ENCODE measurements at places on chromosomes 7 and 10. TPM values are rescaled to one million over a fixed set of nuclear protein-coding genes. Genes with fewer than 3 reads are reported as not detected.

KIN gene
- total RNA-seq = 8.9 TPM

- H3K4me3 ChIP-seq = no peak overlapping the region
- H3K27me3 ChIP-seq = no peaks in the 10 kb centered on the region
- H3K4me1 ChIP-seq = no peaks in the 10 kb centered on the region
- no peaks in the 10 kb centered on the region for H3K36me3 ChIP-seq
- no peak overlapping the region for H3K27ac ChIP-seq
Observed at GRCh38 chr7:143016996-143017395, 9.9 kb downstream of the OR9A2 start.

DNA sequence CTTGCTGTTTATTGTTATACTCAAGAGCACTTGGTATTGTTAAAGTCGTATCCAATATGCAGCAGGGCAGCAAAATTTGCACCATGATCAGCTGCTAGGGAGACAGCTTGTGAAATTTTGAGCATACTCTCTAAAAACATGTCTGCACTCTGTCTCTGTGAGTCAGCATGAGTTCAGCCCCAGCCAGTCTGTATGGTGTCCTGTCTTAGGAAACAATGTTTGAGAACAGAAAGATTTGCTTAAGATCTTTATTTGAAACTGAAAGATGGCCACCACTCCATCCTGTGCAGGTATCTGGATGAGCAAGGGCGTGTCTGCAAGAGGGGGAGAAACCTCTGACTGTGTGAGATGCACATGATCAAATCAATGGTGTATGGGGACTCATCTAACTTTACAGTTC lies 97.1 kb downstream of the GNAI1 start:
- H3K27ac ChIP-seq = no peak overlapping the region
- no peaks in the 10 kb centered on the region for H3K4me1 ChIP-seq
- no peaks in the 10 kb centered on the region for H3K27me3 ChIP-seq
- H3K4me3 ChIP-seq = no peak overlapping the region
- no peaks in the 10 kb centered on the region for H3K36me3 ChIP-seq

DNA sequence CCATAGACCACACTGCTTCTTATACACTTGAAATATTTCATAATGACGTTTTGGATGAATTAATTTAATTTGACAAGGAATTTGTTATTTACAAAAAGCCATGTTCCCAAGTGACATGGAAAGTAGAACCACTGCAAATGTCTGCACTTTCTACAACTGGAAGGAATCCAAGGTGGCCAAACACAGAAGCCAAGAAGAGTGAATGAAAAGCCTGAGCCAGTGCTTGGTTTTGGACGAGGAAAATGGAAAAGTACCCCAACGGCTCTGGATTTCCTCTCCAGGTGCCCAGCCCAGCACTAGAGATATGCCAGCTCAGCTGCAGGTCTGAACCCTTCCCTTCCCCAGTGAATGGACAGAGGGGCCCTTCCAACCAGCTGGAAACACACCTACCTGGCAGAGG lies 279.4 kb downstream of the TNS3 start:
- no peak overlapping the region for H3K27ac ChIP-seq
- no peak overlapping the region for H3K4me3 ChIP-seq
- no peak for DNase-seq
- H3K4me1 ChIP-seq = no peaks in the 10 kb centered on the region
- peaks cover 63% of the 10 kb centered on the region for H3K36me3 ChIP-seq

DNA sequence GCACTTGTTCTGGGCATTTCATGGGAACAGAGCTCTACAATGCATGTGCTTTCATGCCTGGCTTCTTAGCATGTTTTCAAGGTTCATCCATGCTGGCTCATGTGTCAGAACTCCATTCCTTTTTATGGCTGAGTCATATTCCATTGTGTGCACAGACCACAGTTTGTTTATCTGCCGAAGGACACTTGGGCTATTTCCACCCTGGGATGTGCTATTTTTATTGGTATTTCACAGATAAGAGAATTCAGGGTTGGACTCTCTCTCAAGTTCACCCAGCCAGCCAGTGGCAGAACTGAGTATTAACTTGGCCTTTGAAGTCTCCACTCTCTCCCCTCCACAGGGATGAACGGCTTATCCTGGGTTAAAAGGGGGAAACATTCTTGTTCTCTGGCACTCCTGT lies 190.7 kb upstream of the GPR26 start:
- H3K27ac ChIP-seq = no peak overlapping the region
- no peaks in the 10 kb centered on the region for H3K36me3 ChIP-seq
- H3K27me3 ChIP-seq = no peaks in the 10 kb centered on the region
- no peaks in the 10 kb centered on the region for H3K4me1 ChIP-seq

DNA sequence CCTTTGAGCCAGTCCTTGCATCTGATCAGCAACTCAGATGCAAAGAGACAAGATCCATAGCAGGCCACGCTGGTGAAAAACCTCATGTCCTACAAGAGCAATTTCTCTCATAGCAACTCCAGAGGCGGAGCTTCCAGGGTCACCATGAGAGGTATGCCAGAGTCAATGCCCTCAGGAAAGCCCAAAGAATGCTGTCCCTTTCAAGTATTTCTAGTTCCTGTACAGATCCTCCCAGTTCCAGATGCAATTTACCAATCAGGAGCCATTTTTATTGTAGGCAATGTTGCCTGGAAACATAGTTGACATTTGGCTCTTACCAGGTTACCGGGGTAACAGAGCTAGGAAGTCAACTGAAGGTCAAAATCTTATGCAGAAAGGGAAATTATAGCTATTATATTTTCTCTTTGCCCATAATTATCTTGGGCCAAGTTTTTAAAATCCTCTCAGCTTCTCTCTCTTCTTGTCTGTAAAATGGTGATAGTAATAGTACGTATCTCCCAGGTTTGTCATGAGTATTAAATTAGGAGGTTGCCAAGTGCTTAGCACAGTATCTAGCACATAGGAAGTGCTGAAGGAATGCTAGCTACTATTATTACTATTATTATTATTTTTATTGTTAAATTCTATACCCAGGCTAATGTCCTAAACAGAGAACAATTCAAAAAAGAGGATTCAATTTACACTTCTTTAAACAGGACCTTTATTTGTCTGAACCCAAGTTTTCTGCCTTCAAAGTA lies 46.3 kb upstream of the TM9SF3 start:
- H3K4me1 ChIP-seq = no peaks in the 10 kb centered on the region
- H3K27ac ChIP-seq = no peak overlapping the region
- H3K27me3 ChIP-seq = no peaks in the 10 kb centered on the region
- no peak for DNase-seq

- no peak overlapping the region for H3K4me3 ChIP-seq
- no peaks in the 10 kb centered on the region for H3K4me1 ChIP-seq
- no peaks in the 10 kb centered on the region for H3K36me3 ChIP-seq
- no peaks in the 10 kb centered on the region for H3K27me3 ChIP-seq
Observed at GRCh38 chr10:113317489-113317888, 235.4 kb upstream of the HABP2 start.

DNA sequence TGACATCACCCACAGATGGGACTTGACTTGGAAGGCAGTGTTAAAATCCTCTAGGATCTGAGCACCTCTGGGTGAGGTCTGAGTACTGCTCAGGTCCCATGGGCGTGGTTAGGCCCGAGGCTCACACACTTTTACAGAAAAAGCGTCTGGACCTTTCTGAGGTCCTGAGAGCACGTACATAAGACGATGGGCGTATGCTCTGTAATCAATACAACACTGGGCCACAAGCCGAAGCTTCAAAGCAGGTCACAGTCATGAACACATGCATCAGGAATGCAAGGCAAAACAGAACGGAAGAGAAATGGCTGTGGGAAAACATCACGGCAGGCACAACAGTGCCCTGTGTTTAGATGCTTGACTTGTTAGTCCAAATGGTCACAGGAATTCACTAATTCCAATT lies 112.2 kb downstream of the LARP4B start:
- H3K27me3 ChIP-seq = no peaks in the 10 kb centered on the region
- no peak overlapping the region for H3K4me3 ChIP-seq
- no peak overlapping the region for H3K27ac ChIP-seq

- no peaks in the 10 kb centered on the region for H3K4me1 ChIP-seq
- no peak overlapping the region for H3K27ac ChIP-seq
- no peaks in the 10 kb centered on the region for H3K27me3 ChIP-seq
- H3K4me3 ChIP-seq = no peak overlapping the region
- no peak for DNase-seq
Observed at GRCh38 chr10:4780782-4781181, 45.2 kb upstream of the AKR1E2 start.

SPOCK2 gene
- total RNA-seq = 8.3 TPM

TRIP6 gene
- total RNA-seq = 16.1 TPM

- no peak overlapping the region for H3K27ac ChIP-seq
- H3K4me3 ChIP-seq = no peak overlapping the region
- H3K36me3 ChIP-seq = no peaks in the 10 kb centered on the region
- H3K4me1 ChIP-seq = no peaks in the 10 kb centered on the region
Observed at GRCh38 chr7:84823530-84823929, 363.3 kb downstream of the SEMA3D start.

GRCh38 chr10:77625379-77625778 lies 12.2 kb downstream of the KCNMA1 start:
- no peaks in the 10 kb centered on the region for H3K27me3 ChIP-seq
- H3K4me3 ChIP-seq = no peak overlapping the region
- no peak for DNase-seq
- H3K4me1 ChIP-seq = peaks cover 4% of the 10 kb centered on the region
- no peaks in the 10 kb centered on the region for H3K36me3 ChIP-seq

DNA sequence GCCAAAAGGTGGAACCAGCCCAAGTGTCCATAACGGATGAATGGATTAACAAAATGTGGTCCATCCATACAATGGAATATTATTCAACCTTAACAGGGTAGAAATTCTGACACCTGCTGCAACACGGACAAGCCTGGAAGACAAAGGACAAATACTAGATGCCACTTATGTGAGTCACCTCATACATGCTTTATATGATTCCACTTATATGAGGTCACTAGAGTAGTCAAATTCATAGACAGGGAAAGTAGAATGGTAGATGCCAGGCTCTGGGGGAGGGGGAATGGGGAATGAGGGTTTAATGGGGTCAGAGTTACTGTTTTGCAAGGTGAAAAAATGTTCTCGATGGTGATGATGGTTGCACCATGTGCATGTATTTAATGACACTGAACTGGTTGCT lies 34.0 kb upstream of the CYTH3 start:
- H3K4me3 ChIP-seq = no peak overlapping the region
- no peaks in the 10 kb centered on the region for H3K27me3 ChIP-seq
- DNase-seq = no peak
- no peaks in the 10 kb centered on the region for H3K4me1 ChIP-seq

FAM180A gene
- not detected for total RNA-seq

TCERG1L gene
- total RNA-seq = not detected

GRCh38 chr7:17009007-17009719 lies 127.4 kb upstream of the AGR3 start:
- no peak overlapping the region for H3K4me3 ChIP-seq
- DNase-seq = no peak
- no peaks in the 10 kb centered on the region for H3K27me3 ChIP-seq
- H3K36me3 ChIP-seq = no peaks in the 10 kb centered on the region

ARHGEF5 gene
- 86.2 TPM for total RNA-seq

DNA sequence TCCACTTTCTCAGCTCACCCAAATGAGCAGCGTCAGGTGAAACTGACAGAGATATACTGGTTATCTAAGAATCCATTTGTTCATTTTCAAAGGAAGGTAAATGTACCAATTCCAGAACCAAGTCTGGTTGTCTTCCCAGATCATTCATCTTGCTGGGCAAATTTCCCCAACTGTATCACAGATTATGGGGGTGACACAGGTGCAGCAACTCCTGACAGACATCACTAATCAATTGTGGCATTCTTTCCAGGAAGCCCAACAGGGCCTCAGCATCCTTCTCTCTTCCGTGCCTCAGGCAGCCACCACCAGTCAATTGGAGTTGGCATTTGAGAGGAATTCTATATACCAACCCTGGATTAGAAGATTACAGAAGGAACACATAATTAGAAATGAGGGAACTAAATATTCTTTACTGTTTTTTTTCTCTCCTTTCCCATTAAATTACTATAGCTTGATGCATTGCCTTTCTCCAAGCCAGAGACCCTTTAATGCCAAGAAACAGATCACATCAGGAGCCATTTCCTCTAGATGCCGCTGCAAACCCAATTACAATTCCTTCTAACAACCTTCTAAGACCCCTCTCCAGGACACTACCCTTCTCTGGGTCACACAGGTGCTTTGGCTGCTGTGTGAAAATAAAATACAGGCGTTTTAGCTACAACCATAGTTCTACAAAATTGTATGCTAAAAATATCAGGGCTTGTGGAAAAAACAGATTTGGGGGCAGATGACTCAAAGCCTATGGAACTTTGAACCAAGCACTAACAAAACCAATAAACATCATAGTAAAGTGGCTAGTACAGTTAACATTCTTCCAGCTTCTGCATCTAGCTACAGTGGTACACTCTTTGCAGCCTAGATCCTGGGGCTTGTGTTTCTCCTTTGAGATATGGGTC lies 291.6 kb downstream of the RNLS start:
- DNase-seq = no peak
- H3K27ac ChIP-seq = no peak overlapping the region
- no peaks in the 10 kb centered on the region for H3K36me3 ChIP-seq

CCL26 gene
- not detected for total RNA-seq

GRCh38 chr7:147161405-147161804 lies 1044.8 kb downstream of the CNTNAP2 start:
- no peak overlapping the region for H3K4me3 ChIP-seq
- no peaks in the 10 kb centered on the region for H3K36me3 ChIP-seq
- H3K4me1 ChIP-seq = no peaks in the 10 kb centered on the region
- no peak overlapping the region for H3K27ac ChIP-seq
- no peak for DNase-seq
